Suprapubic skin (tissue), 4 donors: ENCODE measurements at places on chromosomes 5 and 9. TPM values are rescaled to one million over a fixed set of nuclear protein-coding genes. Genes with fewer than 3 reads are reported as not detected.

DNA sequence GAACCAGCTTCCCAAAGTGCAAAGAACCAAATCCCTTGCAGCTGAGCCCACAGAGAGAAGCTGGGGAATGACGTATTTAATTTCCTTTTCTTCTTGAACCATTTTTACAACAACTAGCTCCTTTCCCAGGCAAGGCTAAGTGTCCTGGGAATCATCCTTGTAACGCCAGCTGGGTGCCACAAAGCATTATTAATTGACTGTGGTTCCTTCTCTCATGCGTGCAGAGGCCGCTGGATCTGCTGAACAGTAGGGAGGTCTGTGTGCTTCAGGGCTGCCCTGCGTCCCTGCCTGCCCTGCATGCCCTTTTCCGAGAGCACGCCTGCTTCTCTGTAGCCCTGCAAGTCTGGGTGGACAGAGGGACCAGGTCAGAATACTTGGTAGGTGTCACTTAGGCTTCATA lies 124.1 kb upstream of the OTULINL start:
- no peak for DNase-seq

DNA sequence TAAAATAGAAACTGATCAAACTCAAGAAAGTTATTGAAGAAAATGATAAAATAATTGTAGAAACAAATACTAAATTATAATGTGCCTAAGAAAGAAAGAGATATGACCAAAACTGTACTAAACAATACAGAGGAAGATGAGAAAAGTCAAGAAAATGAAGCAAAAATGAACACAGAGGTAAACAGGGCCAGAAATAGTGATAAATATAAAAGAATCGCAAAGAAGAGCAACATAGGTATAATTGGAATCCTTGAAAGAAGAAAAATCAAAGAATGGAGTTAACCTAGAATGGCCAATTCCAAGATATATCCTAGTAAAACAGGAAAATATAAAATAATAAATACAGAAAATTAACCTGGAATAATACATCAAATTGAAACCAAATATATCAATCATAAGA lies 69.6 kb downstream of the CSF2 start:
- DNase-seq, result no peak

SPATA31A3 gene
- not detected for total RNA-seq

DYNC2I2 gene
- 44.5 TPM for total RNA-seq

DNA sequence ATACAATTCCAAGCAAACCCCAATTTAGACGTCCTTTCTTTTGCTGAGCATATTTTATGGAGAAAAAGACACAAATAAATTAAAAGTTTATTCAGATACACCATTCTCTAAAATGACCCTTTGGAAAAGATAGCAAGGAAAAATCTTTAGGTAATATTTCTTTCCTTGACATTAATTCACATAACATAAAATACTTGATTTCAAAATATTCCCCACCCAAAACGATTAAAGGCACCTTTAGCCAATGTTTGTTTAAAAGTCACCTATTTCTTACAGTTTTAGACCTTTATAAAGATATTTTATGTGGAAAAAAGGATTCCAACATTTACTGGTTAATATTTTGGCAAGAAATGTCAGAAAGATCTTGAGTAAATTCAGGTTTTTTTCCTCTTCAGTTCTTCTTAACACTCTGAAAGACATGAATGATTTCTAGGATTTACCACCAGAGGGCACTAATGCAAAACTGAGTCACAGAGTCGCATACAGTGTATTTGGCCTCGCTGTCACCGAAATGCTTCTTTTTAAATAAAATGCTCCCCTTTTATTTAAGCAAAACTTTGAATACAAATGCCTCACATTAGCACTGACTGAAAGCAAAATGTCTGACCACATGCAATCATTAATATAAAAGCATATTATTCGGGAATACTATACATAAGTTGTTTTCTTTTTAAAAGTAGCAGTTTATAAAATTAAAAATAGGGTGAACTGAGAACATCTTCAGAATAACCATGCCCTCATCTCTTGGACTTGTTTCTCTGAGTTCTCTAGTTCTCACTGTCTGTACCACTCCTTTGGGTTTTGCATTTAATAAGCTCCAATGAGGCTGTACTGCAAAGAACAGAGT lies 122.5 kb downstream of the SLC1A3 start:
- no peak for DNase-seq
